ENCODE measurements at places on chromosomes 4 and X. TPM values are rescaled to one million over a fixed set of nuclear protein-coding genes. Genes with fewer than 3 reads are reported as not detected.

The CSAG1 gene
- total RNA-seq = not detected

The SLC30A9 gene
- total RNA-seq = 48.6 TPM

The GPRIN3 gene
- total RNA-seq = 22.9 TPM

The MUC7 gene
- total RNA-seq = not detected

The C4orf46 gene
- total RNA-seq = 11.1 TPM

The IL2RG gene
- not detected for total RNA-seq

The PASD1 gene
- total RNA-seq = not detected

The ALAS2 gene
- total RNA-seq = not detected

The YY2 gene
- total RNA-seq = 2.7 TPM

The FAM47A gene
- not detected for total RNA-seq

The GAGE12H gene
- total RNA-seq = not detected

The MAP9 gene
- 2.0 TPM for total RNA-seq

DNA sequence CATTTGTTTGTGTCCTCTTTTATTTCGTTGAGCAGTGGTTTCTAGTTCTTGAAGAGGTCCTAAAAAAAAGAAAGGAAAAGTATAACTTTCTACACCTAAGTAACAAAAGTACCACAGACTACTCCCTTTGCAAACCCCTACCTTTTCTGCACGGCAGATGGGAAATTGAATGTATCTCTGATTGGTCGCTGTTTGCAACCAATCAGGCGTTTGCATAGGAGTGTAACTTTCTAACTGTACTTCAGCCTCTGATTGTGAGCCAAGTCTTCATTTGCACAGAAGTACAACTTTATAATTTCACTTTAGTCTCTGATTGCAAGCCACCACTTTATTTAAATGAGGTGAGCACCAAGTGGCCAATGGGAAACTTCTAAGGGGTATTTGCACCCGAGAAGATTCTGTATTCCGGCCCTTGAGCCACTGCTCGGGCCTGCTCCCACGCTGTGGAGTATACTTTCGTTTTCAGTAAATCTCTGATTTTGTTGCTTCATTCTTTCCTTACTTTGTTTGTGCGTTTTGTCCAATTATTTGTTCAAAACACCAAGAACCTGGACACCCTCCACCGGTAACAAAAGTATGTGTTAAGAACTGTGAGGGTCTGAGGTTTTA, 40.3 kb upstream of the FHL1 start:
- DNase-seq = no peak

- DNase-seq = no peak
Measured at GRCh38 chrX:40062525-40063155, 35.1 kb downstream of the BCOR start.

GRCh38 chr4:185573651-185574199, 38.4 kb upstream of the PDLIM3 start:
- peak; percentile 65 for DNase-seq

GRCh38 chr4:172125443-172125842, 312.2 kb downstream of the GALNTL6 start:
- DNase-seq = no peak

- no peak for DNase-seq
Measured at GRCh38 chrX:136731207-136731782, 49.4 kb downstream of the ARHGEF6 start.

GRCh38 chr4:150395872-150396271, 186.1 kb upstream of the MAB21L2 start:
- DNase-seq = no peak

GRCh38 chr4:97517939-97518338, 625.3 kb downstream of the STPG2 start:
- DNase-seq = no peak

DNA sequence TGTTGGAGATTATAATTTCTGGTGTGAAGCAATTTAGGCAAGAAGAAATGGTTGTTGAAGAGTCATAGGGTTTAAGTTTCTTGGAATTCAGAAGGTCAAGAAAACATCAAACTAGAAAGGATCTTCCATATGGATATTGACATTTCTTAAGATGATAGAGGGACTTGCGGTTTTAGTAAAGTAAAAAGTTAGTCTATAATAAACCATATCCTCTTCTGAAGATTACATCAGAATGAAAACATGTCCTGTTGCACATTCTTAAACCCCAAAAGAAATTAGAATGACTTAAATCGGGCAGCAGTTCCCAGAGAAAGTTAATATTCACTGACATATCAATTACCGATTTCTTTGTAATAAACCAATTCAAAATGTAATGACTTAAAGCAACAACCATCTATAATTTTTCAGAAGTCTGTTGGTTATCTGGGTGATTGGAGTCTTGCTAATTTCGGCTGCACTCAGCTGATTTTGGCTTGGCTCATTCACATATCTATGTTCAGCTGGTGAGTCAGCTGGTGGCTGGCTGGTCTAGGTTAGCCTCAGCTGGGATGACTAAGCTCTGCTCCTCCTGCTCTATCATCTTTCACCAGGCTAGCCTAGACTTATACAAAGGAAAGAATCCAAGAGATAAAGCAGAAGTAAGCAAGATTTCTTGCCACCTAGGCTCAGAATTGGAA, 24.4 kb upstream of the DYNLT3 start:
- peak; percentile 25 for DNase-seq

- no peak for DNase-seq
Measured at GRCh38 chrX:11380187-11380844, 87.1 kb downstream of the AMELX start.

DNA sequence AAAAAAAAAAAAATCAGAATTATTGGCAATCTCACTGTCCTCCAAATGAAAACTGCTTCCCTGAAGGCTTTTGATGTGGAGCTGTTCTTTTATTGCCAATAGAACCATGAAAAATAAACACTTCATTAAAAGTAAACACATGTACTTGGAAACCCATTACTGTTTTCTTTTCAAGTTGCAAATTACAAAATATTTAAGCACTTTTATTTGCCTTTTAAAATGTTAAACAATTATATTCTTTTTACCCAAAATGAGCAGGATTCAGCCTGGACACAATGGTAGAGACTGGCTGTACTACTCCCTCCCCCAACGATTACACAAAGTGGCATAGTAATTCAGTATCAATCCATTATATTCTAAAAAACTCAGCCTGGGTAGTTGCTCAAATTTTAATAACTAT, 60.9 kb downstream of the SH2D1A start:
- no peak for DNase-seq

DNA sequence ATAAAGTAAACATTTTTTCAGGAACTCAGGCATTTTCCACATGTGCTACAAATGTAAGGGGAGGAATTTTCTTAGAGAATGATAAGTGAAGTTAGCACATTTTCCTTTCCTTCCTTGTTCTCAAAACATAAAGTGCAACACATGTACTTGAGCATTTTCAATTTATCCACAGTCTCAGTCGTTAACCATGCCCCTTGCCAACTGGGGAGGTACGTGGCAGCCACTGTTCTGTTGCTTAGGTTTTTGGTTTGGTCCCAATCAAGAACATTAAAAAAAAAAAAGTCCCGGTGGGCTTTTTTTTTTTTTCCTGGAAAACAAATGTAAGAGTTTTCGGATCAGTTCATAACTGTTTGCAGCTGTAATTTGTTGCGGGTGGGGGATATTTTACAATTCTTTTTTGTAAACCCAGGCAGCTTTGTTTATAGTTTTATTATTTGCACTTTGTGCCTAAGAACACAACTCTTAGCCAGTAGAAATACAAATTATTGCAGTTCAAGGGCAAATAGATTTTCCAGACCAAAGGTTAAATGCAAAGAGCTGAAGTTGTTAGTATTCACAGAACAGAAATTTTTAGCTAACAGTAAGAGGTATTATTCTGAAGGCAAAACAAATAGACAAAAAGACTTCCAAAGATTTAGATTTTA, 112.1 kb upstream of the NAP1L5 start:
- DNase-seq = no peak

DNA sequence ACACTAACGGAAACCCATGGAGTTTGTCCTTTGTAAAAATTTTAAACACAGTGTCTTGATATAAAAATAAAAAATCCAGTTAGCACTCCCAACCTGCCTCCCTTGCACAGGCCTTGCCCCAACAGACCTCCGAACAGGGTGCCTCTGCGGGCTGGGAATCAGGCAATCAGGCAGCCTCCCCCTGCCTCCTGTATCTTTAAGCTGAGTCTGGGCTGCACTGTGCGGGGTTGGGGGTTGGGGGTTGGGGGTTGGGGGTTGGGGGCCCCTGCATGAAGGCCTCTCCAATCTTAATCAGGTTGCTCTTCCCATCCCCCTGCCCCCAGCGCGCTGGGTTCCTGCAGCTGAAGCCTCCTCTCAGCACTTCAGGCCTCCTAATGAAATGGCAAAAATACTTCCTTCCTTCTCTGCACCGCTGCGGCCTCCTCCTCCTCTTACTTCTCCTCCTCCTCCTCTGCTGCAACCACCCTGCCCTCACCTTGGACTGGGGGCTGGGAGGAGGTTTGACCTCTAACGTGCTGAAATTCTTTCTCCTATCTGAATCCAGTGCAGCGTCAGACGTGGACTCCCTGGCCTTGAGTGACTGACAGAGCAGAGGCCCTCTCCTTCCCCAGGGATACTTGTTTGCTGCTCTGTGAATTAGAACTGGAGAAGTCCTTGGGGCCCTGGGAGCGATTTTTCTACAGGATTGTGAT, 26.6 kb downstream of the NLGN3 start:
- no peak for DNase-seq

DNA sequence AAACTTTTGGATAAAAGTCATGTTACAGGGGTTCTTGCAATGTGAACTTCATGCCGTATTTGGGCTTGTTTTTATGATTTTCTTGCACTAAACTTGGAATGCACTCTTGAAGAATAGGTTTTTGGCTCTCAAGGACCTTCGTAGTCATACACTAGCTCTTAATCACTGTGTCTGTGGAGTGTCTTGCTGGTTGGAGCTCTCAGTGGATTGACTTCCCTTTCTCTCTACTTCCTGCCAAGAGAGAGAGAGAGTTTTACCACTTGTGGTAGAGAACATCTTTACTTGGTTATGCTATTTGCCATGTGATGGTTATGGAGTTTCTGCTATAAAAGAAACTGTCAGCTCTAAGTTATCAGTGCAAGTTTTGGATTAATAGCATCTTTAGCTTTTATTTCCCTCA, 112.4 kb downstream of the BMPR1B start:
- no peak for DNase-seq

GRCh38 chr4:136395212-136395722, 1137.0 kb downstream of the PCDH18 start:
- DNase-seq = no peak

DNA sequence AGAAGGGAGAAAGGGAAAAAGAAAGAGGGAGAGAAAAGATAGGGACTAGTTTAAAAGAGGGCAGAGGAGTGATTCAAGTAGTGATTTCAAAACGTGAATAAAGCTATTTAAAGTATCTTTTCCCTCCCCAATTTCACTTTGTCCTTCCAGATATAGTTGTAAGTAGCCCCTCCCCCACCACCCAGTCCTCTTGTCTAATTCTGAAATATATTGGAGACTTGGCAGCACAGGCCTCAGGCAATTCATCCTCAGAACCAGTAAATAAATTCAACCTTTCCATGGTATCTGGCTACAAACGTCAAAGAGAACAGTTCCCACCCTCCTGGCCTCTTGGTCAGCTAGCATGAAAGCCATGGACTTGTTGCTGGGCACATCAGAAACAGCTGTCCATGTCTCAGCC, 169.5 kb upstream of the SCML1 start:
- no peak for DNase-seq

- DNase-seq = no peak
Measured at GRCh38 chr4:94939791-94940519, 182.2 kb downstream of the BMPR1B start.

GRCh38 chrX:10893366-10893765, 217.8 kb upstream of the HCCS start:
- DNase-seq = no peak

GRCh38 chr4:141077611-141078225, 55.6 kb downstream of the RNF150 start:
- DNase-seq = no peak

DNA sequence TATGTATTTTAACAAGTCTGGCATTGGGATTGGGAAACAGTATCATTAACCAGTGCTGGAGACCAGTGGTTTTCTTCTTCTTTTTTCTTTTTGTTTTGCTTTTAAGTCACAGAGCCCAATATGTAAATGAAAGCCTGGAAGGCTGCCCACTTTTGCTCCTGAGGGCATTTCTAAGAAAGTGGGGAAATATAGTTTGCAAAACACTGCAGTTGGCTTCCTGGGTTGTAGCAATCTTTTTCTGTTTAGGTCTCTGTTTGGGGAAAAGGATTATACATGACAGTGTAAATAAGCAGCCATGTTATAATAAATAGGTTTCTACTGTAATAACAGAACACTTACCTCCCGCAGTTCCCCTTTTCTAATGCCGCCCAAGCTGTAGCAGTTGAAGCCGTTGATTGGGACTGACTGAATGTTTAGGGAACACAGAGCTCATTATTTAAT, 105.5 kb downstream of the TMEM164 start:
- DNase-seq = no peak

DNA sequence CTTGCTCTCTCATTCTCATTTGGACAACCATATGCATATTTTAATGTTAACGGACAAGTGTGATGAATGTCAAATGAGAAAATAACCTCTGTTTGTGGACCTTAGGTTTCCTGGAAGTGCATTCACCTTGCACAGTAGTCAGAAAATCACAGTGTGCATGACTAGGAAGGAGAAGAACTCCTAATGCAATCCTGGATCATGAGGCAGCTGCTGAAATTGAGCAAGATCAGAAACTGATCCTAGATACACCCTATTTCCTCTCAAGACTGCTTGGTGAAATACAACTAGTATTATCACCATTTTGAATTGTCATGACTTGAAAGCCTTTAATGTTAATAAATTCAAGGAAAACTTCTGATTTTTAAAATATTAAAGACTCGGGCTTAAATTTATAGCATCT, 1148.9 kb downstream of the STIM2 start:
- no peak for DNase-seq

GRCh38 chrX:65997978-65998717, 41.7 kb downstream of the VSIG4 start:
- DNase-seq = no peak

- DNase-seq = no peak
Measured at GRCh38 chr4:159777689-159778088, 674.8 kb downstream of the RAPGEF2 start.

GRCh38 chrX:119402588-119402987, 3.5 kb downstream of the SLC25A43 start:
- no peak for DNase-seq

GRCh38 chr4:8282134-8282641, 12.6 kb downstream of the HTRA3 start:
- DNase-seq = no peak

DNA sequence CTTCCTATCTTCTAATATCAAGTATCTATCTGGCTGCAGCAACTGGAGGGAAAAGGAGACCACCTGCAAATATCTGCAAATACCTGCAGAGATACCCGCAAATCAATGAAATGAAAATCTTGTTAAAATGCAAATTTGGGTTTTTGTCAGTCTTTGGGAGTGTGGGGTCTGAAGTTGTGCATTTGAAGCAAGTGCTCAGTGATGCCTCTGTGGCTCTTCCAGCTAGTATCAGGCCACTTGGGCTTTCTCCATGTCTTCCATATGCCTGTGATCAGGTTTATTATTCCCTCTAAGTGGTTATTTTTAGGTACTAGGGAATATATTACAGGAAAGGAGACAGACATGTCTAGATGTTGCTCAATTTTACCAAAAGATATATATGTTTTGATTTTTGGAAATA, 880.3 kb downstream of the ADGRL3 start:
- no peak for DNase-seq

- no peak for DNase-seq
Measured at GRCh38 chrX:45794323-45794994, 593.8 kb upstream of the DIPK2B start.

GRCh38 chrX:49102190-49102589, 21.3 kb downstream of the GPKOW start:
- DNase-seq = no peak

All from glomerular endothelial cell (primary cell).